ENCODE measurements at places on chromosomes 2 and 18. TPM values are rescaled to one million over a fixed set of nuclear protein-coding genes. Genes with fewer than 3 reads are reported as not detected.

The CNDP2 gene
- 60.4 TPM for total RNA-seq

The GPR45 gene
- 1.8 TPM for total RNA-seq

The UPP2 gene
- 0.69 TPM for total RNA-seq

The SNRNP27 gene
- 54.4 TPM for total RNA-seq

The GKN1 gene
- total RNA-seq = not detected

The IL1A gene
- 0.92 TPM for total RNA-seq

The SUCLG1 gene
- 132 TPM for total RNA-seq

The GPR35 gene
- total RNA-seq = 0.46 TPM

The DNAJC5G gene
- total RNA-seq = 0.23 TPM

The UGT1A5 gene
- not detected for total RNA-seq

The UGT1A6 gene
- not detected for total RNA-seq

The BAZ2B gene
- total RNA-seq = 166 TPM

The SERPINB12 gene
- total RNA-seq = not detected

The SPR gene
- 2.5 TPM for total RNA-seq

The WIPF1 gene
- 5.1 TPM for total RNA-seq

The CTAGE1 gene
- not detected for total RNA-seq

The TNFAIP6 gene
- 1.2 TPM for total RNA-seq

The RFX8 gene
- 1.2 TPM for total RNA-seq

The ACMSD gene
- total RNA-seq = not detected

The MTIF2 gene
- 27.9 TPM for total RNA-seq

The RBMS1 gene
- total RNA-seq = 26.3 TPM

The SLC5A7 gene
- total RNA-seq = 14.3 TPM

The TGIF1 gene
- total RNA-seq = 35.8 TPM

The C2orf81 gene
- 0.92 TPM for total RNA-seq

The SANBR gene
- total RNA-seq = 87.2 TPM

The RBM44 gene
- 2.8 TPM for total RNA-seq

The PHOSPHO2 gene
- 19.8 TPM for total RNA-seq

The TGFA gene
- total RNA-seq = 18.2 TPM

The MATN3 gene
- total RNA-seq = 5.1 TPM

The CRYGD gene
- total RNA-seq = 3.7 TPM

The TUBA4B gene
- total RNA-seq = 1.2 TPM

The BIN1 gene
- total RNA-seq = 69.2 TPM

The CHRNA1 gene
- not detected for total RNA-seq

The GAL3ST2 gene
- 0.69 TPM for total RNA-seq

The IL36B gene
- not detected for total RNA-seq

The PCARE gene
- total RNA-seq = 0.23 TPM

The CXCR2 gene
- 0.23 TPM for total RNA-seq

The NTSR2 gene
- total RNA-seq = 4.2 TPM

The LIMS2 gene
- total RNA-seq = 4.4 TPM

The EGR4 gene
- total RNA-seq = 0.23 TPM

The LIPG gene
- total RNA-seq = 6.9 TPM

The PLEK gene
- 3.7 TPM for total RNA-seq

The TANC1 gene
- total RNA-seq = 16.6 TPM

The GNAL gene
- total RNA-seq = 122 TPM

The CIB4 gene
- total RNA-seq = not detected

The TMEM37 gene
- 0.92 TPM for total RNA-seq

The ZNF385B gene
- 4.6 TPM for total RNA-seq

The CELF4 gene
- total RNA-seq = 150 TPM

Measured in diencephalon (tissue), 1 donor.